Uterus (tissue), 4 donors: ENCODE measurements at places on chromosomes 1 and 21.

DNA sequence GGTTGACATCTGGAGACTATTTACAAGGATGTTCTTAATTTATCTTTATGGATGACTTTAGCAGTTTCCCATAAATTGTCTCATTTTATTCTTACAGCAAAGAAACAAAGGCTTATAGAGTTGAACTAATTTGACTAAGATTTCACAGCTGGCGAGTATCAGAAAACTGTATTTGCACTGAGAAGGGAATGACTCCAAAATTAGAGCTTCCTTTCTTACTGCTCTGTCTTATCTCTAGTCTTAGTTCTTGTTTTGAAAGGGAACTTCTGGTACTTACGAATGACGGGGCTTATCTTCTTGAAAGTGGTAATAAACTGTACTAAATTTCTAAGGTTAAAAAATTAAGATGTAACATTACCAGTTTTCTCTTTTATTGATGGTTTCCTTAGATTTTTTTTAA, 13.6 kb downstream of the CNST start:
- DNase-seq = no peak

DNA sequence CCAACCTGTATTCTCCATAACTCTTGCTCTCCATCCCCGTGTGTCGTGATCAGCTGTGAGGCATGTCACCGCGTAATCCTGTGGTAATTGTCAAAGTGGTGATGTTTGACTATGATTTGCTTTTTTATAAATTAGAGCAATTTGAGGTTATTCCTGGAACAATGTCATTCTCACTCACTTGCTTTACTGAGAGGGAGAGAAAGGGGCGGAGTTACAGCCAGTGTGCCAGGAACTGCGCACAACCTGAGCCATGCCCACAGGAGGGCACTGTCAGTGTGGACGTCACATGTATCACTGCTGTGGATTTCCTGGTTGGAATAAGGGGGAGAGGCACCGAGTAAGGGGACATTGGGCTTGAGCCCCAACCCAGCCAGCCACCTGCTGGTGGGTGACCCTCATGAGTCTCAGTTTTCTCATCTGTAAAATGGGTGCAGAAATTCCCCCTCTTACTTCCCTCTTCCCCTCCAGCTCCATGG, 6.9 kb downstream of the ADGRB2 start:
- DNase-seq = no peak

- DNase-seq = no peak
Measured at GRCh38 chr1:19557609-19558051, 72.3 kb upstream of the CAPZB start.

- DNase-seq = no peak
Measured at GRCh38 chr1:162185314-162186025, 116.0 kb downstream of the NOS1AP start.

GRCh38 chr1:231705806-231706760, 79.5 kb downstream of the DISC1 start:
- no peak for DNase-seq

- DNase-seq = no peak
Measured at GRCh38 chr1:207318072-207318619, 3.3 kb upstream of the CD55 start.

DNA sequence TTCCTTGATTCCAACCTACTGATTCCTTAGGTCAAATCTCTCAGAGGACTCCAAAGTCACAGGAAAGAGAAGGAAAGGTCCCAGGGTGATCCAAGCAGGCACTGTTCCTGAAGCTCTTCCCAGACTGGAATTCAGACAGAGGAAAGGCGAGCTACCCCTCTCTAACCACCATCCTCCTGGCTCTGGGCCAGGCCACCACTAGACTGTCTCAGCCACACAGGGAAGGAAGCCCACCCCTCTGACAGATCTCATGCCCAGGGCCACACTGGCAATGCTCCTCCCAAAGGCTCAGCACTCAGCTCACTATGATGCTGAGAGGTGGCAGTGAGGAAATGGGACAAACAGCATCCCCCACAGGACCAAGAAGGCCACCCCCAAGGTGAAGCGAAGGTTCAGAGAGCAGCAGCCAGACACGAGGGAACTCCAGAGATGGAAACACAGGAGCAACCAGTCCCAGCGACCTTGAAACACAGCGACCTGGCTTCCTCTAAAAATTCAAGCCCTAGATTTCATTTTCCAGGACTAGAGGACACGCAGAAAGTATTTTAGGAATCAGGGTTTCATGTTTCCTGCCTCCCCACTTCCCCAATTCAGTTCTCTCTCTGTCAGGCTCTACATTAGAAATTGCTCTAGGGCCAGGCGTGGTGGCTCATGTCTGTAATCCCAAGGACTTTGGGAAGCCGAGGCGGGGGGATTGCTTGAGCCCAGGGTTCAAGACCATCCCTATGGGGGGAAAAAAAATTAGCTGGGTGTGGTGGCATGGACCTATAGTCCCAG, 18.8 kb downstream of the PIK3C2B start:
- DNase-seq = no peak

GRCh38 chr1:210367566-210367965, 38.9 kb downstream of the HHAT start:
- no peak for DNase-seq

DNA sequence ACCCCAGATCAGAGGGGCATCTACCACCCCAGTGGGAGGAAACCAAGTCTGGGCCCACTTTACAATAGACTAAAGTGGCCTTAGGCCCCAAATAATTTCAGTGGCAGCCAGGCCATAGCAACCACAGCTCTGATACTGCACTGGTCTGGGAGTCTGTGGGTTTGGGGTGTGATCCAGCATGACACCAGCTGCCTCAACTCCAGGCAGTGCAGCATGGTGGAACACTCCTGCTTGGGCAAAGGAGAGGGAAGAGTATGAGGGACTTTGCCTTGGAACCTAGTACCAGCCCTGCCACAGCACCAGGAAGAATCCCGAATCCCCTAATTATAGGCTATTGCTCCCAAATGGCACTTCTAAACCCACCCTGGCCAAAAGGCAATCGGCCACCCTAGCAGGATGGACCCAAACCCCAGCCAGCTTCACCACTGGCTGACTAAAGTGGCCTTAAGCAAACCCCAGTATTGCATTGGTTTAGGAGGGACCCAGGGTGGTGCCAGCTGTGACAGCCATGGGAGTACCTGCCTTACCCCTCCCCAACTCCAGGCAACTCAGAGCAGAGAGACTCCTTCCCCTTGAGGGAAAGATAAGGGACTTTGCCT, 47.1 kb downstream of the PACC1 start:
- no peak for DNase-seq

GRCh38 chr21:29242201-29242600, 56.5 kb upstream of the BACH1 start:
- no peak for DNase-seq

GRCh38 chr1:39509360-39510009, 18.0 kb downstream of the BMP8A start:
- peak; percentile 61 for DNase-seq

DNA sequence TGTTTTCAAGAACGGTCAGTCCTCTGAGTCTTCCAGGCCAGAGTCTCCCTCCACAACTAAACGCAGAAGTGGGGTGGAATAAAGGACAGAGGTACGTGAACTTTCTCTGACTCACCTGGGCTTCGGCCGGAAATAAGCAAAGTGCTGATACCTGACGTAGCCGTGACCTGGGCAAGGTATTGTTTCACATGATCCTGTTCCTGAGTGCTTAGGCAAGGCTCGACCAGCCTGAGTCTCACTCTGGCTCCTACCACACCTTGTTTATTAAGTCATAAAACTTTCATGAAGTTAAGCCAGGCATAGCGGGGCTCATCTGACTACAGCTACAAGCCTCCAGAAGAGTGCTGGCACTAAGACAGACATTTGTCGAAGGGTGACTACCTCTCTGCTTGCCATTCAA, 327.5 kb downstream of the SETD4 start:
- DNase-seq = no peak

- DNase-seq = no peak
Measured at GRCh38 chr21:25862596-25862995, 127.8 kb downstream of the GABPA start.

DNA sequence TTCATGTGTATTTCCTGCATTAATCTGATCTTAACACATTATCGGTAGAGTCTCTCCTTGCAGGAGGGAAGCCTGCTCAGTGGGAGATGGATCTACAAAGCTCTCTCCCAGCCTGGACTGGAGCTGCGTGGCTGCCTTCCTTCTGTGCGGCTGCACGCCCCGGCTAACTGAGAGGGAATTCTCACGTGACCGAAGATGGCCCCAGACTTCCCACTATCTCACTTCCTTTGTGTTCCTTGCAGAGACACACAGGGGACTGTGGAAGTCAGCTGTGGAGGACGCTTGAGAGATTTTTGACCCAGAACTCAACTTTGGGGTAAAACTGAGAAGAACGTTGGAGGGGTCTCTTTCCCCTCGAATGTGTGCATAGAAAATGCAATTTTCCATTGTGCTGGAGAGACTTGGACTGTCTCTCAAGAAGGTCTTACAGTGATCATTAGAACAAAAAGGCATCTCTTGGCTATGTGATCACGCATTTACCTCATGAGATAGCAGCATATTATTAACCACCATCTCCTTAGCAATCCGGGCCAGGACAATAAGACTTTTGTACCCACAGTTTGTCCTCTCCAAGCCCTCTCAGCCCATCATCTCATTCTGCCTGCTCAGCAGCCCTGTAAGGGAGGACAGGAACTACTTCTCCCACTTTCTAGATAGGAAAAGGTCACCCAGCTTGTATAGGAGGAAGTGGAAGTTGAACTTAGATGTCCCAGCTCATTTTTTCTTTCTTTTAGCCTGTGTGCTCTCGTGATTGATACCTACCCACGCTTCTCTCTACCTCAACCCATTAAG, 49.3 kb upstream of the TARBP1 start:
- DNase-seq = no peak

DNA sequence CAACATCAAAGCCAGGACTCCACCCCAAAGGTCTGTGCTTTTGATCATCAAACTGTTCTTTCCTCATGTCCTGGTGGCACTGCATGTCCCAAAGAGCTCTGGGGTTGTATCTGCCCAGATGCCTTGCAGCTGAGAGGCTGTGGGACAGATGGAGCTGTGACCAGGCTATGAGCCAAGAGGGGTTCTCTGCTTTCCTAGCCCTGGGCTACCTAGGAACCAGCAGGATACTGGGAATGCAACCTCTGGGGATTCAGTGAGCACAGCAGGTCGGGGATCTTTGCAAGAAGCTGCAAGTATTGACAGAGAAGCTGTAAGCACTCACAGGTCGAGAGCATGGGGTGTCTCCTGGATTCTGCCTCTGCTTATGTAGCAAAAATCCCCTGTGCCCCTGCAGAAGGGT, 186.6 kb downstream of the GRIK3 start:
- no peak for DNase-seq

DNA sequence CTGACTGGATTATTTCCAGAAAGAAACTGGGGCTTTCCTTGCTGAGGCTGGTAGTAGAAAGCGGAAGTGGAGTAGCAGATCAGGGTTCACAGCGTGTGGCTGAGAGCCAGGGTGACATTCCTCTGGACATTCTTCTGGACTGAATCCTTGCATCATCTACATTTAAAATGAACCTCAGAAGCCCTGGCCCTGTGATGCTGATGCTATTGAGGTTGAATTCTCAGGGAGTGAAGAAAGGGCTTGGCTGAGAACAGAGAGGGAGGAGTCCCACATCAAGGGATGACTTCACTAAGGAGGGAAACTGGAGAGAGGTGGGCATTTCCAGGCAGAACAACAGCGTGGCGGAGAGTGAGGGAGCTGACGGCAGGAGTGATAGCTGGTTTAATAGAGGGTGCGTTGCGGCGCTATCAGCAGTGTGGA, 102.3 kb upstream of the LMO4 start:
- peak; percentile 69 for DNase-seq

DNA sequence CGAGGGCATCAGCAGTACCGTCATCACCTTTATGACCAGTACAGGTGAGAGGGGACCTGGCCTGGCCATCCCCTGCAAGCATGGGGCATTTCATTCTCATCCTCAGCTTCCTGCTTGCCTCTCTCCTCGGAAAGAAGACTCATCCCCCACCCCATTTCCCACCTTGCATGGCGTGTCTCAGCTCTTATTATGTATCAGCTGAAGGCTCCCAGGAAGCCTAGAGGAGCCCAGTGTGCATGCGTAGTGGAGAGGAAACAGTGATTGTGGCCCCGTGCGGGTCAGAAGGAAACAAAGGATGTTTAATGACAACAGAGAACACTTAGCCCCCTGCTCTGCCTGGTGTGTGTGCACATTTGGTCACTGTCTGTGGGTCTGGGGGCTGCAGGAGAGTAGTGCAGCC, 40.3 kb upstream of the CNTN2 start:
- no peak for DNase-seq

DNA sequence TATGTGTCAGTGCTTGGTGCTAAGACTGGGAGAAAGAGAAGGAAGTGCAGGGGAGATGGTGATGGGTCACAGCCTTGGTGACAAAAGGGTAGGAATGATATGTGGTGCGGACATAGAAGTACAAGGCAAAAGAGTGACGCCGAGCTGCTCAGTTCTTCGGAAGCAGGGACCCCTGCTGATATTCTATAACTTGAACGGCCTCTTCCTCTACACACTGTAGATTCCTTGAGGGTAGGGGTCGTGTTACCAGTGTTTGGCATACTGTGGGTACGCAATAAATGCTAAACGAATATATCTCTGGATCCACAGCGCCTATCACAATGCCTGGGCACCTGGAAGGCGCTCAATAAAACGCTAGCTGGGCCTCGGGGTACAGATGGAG, 488 bp downstream of the DBT start:
- no peak for DNase-seq

DNA sequence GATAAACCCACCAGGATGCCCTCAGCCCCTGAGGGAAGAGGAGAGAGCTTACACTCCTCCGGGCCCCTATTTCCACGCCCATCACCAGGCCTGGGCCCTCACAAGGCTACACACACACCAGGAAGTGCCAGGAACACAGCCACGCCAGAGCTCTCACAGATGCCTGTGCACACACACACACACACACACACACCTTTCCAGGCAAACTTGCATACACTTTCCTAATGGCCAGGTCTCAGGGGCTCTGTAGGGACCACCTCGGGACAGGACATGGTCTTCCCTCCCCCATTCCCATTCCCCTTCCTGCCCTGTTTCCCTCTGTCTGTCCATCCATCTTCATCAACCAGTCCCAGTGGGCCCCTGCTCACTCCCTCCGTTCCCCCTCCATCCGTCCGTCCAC, 9.7 kb upstream of the EPHA2 start:
- no peak for DNase-seq

DNA sequence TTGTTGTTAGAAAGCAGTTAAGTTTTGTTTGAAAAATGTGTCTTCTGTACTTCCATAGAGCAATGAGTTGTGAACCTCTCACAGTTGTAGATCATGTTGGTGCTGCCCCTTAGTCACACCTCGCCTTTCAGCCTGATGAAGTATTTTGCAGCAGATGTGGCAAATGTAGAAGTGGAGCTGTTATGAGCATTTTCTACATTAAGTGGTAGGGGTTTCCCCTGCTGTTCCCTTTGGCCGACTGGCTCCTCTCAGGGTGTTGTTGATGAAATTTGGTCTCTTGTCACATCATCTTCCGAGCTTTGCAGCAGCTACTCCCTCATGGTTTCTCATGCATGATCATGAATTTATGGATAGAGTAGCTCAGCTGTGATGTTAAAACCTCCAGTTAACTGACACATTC, 33.6 kb upstream of the DENND1B start:
- no peak for DNase-seq

- DNase-seq = peak; percentile 78
Measured at GRCh38 chr1:53326088-53326597, 1.7 kb downstream of the LRP8 start.

GRCh38 chr1:179926850-179927205, 27.8 kb upstream of the CEP350 start:
- DNase-seq = no peak

- DNase-seq = no peak
Measured at GRCh38 chr1:213320191-213320870, 269.3 kb downstream of the RPS6KC1 start.

- DNase-seq = no peak
Measured at GRCh38 chr1:93938461-93939145, 29.4 kb upstream of the GCLM start.
